ENCODE measurements at places on chromosomes 7 and 10. TPM values are rescaled to one million over a fixed set of nuclear protein-coding genes. Genes with fewer than 3 reads are reported as not detected.
A peak's percentile ranks its signal among the peaks of the same experiment; 100 is the strongest.

GRCh38 chr7:20241194-20241910, 24.2 kb upstream of the MACC1 start:
- no peak overlapping the region for H3K4me3 ChIP-seq
- H3K27ac ChIP-seq, result no peak overlapping the region
- DNase-seq, result no peak
- H3K36me3 ChIP-seq, result no peaks in the 10 kb centered on the region
- no peaks in the 10 kb centered on the region for H3K4me1 ChIP-seq
- H3K27me3 ChIP-seq, result no peaks in the 10 kb centered on the region

- H3K27me3 ChIP-seq, result no peaks in the 10 kb centered on the region
- no peak overlapping the region for H3K27ac ChIP-seq
- H3K4me1 ChIP-seq, result no peaks in the 10 kb centered on the region
- DNase-seq, result no peak
- peaks cover 24% of the 10 kb centered on the region for H3K36me3 ChIP-seq
These were observed 34.4 kb downstream of the PLEKHA8 start for GRCh38 chr7:30062587-30062986.

- H3K4me3 ChIP-seq, result no peak overlapping the region
- DNase-seq, result no peak
- H3K27ac ChIP-seq, result no peak overlapping the region
- H3K4me1 ChIP-seq, result no peaks in the 10 kb centered on the region
- H3K27me3 ChIP-seq, result peaks cover 3% of the 10 kb centered on the region
These were observed 8.4 kb upstream of the ZFAND2A start for GRCh38 chr7:1168422-1168821.

GRCh38 chr7:135159359-135160085, 11.0 kb downstream of the CYREN start:
- H3K27me3 ChIP-seq, result no peaks in the 10 kb centered on the region
- H3K4me3 ChIP-seq, result no peak overlapping the region
- no peak for DNase-seq
- peaks cover 19% of the 10 kb centered on the region for H3K4me1 ChIP-seq
- H3K27ac ChIP-seq, result peak overlapping the region; percentile 14

GRCh38 chr10:4310172-4310571, 515.8 kb upstream of the AKR1E2 start:
- H3K4me3 ChIP-seq, result no peak overlapping the region
- no peak overlapping the region for H3K27ac ChIP-seq
- DNase-seq, result no peak
- H3K4me1 ChIP-seq, result peaks cover under 1% of the 10 kb centered on the region
- no peaks in the 10 kb centered on the region for H3K36me3 ChIP-seq

DNA sequence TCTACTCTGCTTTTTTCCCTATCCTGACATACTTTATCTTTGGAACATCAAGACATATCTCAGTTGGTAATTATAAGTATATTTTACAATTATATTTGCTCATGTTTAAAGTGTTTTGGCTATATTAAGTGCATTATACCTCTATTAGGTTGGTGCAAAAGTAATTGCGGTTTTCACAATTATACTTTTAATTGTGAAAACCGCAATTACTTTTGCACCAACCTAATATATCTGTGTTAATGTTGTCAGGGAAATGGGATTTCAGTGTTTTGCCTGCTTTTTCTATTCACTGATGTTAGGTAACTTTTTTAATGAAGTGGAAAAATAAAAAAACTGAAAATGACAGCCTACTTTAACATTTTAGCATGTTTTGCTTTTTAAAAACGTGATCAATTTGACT, 11.6 kb downstream of the SLC26A4 start:
- H3K27me3 ChIP-seq, result peaks cover 2% of the 10 kb centered on the region
- H3K4me3 ChIP-seq, result no peak overlapping the region
- no peaks in the 10 kb centered on the region for H3K4me1 ChIP-seq
- H3K36me3 ChIP-seq, result no peaks in the 10 kb centered on the region
- no peak overlapping the region for H3K27ac ChIP-seq

- no peak for DNase-seq
- peaks cover 8% of the 10 kb centered on the region for H3K27me3 ChIP-seq
- no peaks in the 10 kb centered on the region for H3K36me3 ChIP-seq
- H3K4me1 ChIP-seq, result no peaks in the 10 kb centered on the region
- no peak overlapping the region for H3K4me3 ChIP-seq
These were observed 61.4 kb upstream of the ADRB1 start for GRCh38 chr10:113982296-113982695.

DNA sequence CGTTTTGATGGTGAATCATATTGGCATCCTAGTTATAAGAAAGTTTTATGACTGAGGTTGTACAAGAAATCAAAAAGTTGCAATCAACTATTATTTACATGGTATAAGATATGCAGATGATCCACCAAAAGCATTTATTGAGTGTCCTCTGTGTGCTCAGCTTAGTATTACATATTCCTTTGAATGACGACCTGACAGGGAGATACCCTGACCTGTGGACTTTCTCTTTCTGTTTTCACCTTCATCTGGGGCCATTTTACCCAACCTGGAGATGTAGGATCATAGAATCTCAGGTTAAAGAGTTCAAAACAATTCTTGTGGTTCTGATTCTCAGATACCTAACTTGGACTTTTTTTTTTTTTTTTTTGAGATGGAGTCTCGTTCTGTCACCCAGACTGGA, 269.1 kb upstream of the SORCS1 start:
- H3K36me3 ChIP-seq, result no peaks in the 10 kb centered on the region
- H3K27ac ChIP-seq, result no peak overlapping the region
- no peak overlapping the region for H3K4me3 ChIP-seq
- H3K4me1 ChIP-seq, result peaks cover 7% of the 10 kb centered on the region

Gene NANOS1
- total RNA-seq, result 2.7 TPM

DNA sequence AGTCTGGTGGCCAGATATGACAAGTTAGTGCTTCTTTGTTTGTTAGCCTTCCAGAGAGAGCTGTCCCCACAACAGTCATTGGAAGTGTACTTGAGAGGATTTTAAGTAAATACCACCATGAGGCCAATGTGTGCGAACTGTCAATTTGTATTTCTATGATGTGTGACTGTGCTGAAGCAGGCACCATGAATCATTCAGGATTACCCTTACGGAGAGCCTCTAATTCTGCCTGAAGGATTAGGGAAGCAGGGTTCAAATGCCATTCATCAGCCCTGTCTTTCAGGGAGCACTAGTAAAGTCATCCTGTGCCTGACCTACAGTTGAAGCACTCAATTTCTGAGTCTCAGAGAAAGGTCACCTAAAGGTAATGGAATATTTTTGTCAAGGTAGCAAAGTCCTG, 109.3 kb downstream of the GATA3 start:
- no peak overlapping the region for H3K4me3 ChIP-seq
- DNase-seq, result no peak
- peaks cover 58% of the 10 kb centered on the region for H3K27me3 ChIP-seq
- H3K4me1 ChIP-seq, result no peaks in the 10 kb centered on the region
- H3K36me3 ChIP-seq, result peaks cover 2% of the 10 kb centered on the region

DNA sequence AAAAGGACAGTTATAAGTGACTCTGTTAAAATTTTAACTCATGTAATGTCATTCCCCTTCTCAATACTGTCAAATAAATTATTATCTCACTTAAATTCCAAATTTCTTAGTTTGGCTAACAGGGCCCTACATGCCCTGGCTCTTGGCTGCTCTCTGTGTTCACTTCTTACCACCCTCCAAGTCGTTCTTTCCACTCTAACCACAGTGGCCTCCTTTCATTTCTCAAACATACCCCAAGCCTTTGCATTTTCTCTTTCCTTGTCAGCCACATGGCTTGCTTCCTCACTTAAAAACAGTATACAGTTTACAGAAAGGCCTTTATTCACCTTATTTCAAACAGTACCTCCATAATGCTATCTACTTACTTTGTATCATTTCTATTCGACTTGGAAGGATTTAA, 737.1 kb upstream of the ZWINT start:
- H3K36me3 ChIP-seq, result no peaks in the 10 kb centered on the region
- H3K4me3 ChIP-seq, result no peak overlapping the region
- peaks cover 3% of the 10 kb centered on the region for H3K4me1 ChIP-seq
- H3K27ac ChIP-seq, result no peak overlapping the region
